ENCODE measurements at places on chromosomes 2 and 18.
A peak's percentile ranks its signal among the peaks of the same experiment; 100 is the strongest.

DNA sequence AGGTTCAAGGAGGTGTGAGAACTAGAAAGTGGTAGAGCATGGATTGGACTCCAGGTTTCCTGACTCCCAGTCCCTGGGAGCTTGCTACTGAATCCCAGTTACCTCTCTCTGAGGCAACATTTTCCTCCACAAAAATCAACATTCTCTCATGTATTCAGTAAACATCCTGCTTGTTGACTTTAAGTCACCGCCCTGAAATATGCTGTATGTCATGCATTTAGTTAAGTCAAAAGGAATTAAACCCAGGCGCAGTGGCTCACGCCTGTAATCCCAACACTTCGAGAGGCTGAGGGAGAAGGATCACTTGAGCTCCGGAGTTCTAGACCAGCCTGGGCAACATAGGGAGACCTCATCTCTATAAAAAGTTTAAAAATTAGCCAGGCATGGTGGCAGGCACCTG is 3.8 kb downstream of the MATN3 start:
- peak; percentile 61 for DNase-seq

DNA sequence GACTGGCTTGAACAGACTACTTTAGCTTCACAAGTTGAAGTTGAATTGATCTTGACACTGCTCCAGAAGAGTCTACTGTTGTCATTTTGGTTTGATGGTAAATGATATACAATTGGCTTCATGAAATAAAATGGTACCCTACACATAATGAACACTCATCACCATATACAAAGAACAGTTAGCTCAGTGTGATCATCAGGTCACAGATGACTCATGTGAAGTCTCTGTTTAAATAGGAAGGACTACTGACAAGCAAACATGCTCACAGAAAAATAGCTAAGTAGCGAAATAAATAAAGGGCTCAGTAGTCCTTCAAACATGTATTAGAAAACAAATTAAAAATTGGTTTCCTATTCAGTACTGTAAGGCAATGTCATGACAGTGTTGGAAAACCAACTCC is 96.2 kb downstream of the MEIS1 start:
- DNase-seq, result no peak

- peak; percentile 65 for DNase-seq
Measured at GRCh38 chr2:3536682-3537632, 17.6 kb upstream of the ADI1 start.

GRCh38 chr2:7523481-7524120 is 606.4 kb downstream of the RNF144A start:
- DNase-seq, result no peak

DNA sequence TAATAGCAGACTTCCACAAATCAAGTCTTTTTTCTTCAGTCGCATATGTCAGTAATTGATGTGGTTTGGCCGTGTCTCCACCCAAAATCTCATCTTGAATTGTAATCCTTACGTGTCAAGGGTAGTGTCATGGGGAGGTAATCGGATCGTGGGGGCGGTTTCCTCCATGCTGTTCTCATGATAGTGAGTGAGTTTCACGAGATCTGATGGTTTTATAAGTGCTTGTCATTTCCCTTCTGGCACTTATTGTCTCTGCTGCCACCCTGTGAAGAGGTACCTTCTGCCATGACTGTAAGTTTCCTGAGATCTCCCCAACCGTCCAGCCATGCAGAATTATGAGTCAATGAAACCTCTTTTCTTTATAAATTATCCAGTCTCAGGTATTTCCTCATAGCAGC is 478.8 kb downstream of the PTPRM start:
- no peak for DNase-seq
